ENCODE measurements at places on chromosomes 6 and 20. TPM values are rescaled to one million over a fixed set of nuclear protein-coding genes. Genes with fewer than 3 reads are reported as not detected.

GRCh38 chr6:30319146-30319835 lies 7.4 kb upstream of the TRIM39 start:
- no peaks in the 10 kb centered on the region for H3K27me3 ChIP-seq
- H3K4me3 ChIP-seq = no peak overlapping the region
- peaks cover 7% of the 10 kb centered on the region for H3K36me3 ChIP-seq
- H3K27ac ChIP-seq = no peak overlapping the region
- DNase-seq = peak; percentile 44

Gene FRK
- total RNA-seq = under 0.01 TPM

- H3K4me1 ChIP-seq = peaks cover 4% of the 10 kb centered on the region
- H3K36me3 ChIP-seq = peaks cover 3% of the 10 kb centered on the region
- H3K4me3 ChIP-seq = no peak overlapping the region
- no peak overlapping the region for H3K27ac ChIP-seq
These were observed 93.1 kb downstream of the CHD6 start for GRCh38 chr20:41524980-41525613.

Gene LKAAEAR1
- total RNA-seq = not detected

Gene NR2E1
- not detected for total RNA-seq
